ENCODE measurements at places on chromosomes 4 and X. TPM values are rescaled to one million over a fixed set of nuclear protein-coding genes. Genes with fewer than 3 reads are reported as not detected.

- H3K27me3 ChIP-seq, result no peaks in the 10 kb centered on the region
- no peak for DNase-seq
- no peak overlapping the region for H3K4me3 ChIP-seq
- no peaks in the 10 kb centered on the region for H3K4me1 ChIP-seq
Observed at GRCh38 chrX:33272986-33273385, 61.6 kb upstream of the DMD start.

USP51 gene
- 2.7 TPM for total RNA-seq

DNA sequence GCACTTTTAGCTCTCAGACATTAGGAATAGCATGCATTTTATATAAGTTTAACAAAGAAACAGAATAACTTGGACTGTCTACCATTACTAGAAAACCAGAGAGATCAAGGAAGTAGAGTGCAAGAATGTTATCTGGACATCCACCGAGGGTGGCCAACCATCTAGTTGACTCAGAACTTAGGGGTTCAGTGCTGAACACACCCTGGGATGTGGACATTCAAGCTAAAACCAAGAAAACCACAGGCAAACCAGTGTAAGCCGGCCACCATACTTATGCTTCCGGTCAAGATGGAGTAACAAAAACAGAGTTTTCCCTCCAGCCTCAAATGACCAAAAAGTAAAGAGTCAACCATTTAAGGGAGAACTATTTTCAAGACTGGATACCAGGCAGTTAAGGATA is 181.4 kb upstream of the MXRA5 start:
- DNase-seq, result no peak
- H3K36me3 ChIP-seq, result no peaks in the 10 kb centered on the region
- H3K27me3 ChIP-seq, result no peaks in the 10 kb centered on the region

DNA sequence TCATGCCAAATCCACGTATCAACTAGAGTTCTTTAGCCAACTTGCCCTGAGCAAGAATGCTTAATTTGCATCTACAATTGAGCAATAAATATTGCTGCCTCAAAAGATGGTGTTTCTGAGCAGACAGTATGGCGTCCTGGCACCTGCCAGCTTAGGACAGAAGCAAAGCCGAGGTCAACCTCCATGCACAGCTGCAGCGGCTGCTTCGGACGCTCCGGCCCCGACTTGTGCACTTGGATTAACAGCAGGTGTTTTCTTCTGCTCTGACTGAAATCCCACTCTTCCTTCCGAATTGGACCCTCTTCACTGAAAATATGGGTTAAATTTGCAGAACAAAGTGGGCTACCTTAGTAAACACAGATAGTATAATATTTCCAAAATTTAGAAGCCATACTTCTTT is 215.2 kb upstream of the ETNPPL start:
- no peak overlapping the region for H3K27ac ChIP-seq
- no peaks in the 10 kb centered on the region for H3K4me1 ChIP-seq
- no peak for DNase-seq
- no peaks in the 10 kb centered on the region for H3K36me3 ChIP-seq
- no peaks in the 10 kb centered on the region for H3K27me3 ChIP-seq

DNA sequence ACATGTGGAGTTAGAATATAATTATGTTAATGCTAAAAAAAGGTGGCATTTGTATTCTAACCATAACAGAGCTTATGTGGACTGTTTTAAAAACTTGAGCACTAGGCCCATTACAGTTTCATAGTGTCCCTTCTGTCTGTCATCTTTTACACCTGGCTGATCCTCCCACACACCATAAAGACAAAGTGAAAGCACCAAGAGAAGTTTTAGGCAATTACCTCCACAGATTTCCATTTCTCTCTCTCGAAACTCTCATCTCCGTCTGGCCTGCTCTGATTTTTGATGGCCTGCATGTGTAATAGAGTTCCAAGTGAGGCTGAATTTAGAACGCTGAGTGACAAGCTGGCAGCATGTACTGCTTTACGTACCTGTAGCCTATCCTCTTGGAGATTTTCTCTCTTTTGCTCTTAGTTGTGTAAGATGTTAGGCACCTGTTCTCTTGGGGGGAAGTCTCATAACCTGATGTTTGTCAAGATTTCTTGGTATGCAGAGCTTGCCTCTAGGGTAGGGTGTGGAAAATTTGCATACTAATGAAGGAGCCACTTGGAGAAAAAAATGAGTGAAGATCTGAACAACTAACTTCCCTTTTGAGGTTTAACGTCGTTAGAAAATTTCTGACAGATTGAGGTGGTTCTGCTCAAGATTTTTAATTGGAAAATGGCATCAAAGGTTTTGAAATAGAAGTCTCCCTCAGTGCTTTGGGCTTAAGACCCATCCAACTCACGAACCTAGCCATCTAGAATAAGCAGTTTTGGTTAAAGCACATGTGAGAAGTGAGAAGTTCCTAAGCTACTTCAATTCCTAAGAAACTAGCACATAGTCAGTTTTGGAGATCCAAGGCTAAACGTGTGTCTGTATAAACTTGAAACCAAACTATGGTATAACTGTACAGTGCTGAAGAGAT is 57.6 kb upstream of the RAP1GDS1 start:
- H3K27ac ChIP-seq, result no peak overlapping the region
- no peaks in the 10 kb centered on the region for H3K4me1 ChIP-seq
- no peak for DNase-seq
- H3K4me3 ChIP-seq, result no peak overlapping the region
- H3K27me3 ChIP-seq, result no peaks in the 10 kb centered on the region

DNA sequence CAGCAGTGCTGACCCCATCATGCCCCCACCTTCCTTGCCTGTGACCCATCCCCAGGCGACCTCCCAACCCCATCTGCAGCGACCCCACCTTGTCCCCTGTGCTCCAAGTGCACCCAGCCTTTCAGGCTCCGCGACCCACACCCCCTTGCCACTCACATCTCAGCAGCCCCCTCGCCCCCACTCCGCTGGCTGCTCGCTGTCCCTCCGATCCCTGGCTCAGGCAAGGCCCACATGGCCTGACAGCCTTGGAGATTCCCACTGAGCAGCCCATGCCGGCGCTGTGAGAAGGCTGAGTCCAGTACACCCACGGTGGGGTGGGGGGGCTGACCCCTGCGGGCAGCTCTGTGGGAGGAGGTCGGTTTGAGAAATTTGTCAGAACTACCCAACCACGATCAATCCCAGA is 9.1 kb downstream of the ZFYVE28 start:
- H3K4me3 ChIP-seq, result no peak overlapping the region
- H3K36me3 ChIP-seq, result no peaks in the 10 kb centered on the region
- H3K27ac ChIP-seq, result no peak overlapping the region
- no peaks in the 10 kb centered on the region for H3K4me1 ChIP-seq
- no peak for DNase-seq

NEIL3 gene
- total RNA-seq, result 0.99 TPM

DNA sequence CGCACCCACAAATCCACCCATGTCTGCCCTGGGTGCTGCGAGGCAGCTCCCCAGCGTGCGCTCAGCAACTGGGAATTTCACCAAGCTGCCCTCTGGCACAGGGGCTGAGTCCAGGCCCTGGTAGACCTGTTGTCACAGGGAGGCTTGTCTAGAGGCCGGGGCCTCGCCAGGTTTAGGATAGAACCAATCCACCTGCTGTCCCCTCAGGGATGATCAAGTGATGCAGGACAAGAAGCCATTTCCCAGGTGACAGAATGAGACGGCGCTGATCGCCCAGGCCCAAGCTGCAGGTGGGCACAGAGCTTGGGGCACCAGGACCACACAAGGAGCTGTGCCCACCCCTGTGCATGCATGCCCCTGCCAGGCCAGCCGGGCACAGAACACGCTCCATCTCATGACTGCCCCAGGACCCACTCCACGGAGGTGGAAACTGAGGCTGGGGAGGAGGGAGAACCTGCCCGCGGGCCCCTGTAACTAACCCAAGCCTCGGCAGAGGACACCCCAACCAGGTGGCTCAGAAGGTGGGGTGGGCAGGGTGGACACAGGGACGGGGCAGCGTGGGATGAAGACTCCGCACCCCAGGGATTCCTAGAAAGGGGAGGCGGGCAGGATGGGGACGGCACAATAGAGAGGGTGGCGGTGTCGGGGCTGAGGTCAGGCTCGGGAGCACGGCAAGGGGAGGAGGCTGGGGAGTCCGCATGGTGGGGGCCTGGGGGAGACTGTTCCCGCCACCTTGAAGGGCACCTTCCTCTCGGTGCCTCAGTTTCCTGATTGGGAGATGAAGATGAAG is 78.0 kb downstream of the ZFYVE28 start:
- no peaks in the 10 kb centered on the region for H3K27me3 ChIP-seq
- peak; percentile 62 for DNase-seq
- no peak overlapping the region for H3K4me3 ChIP-seq

Data from aorta (tissue), 5 donors.